ENCODE measurements at places on chromosomes 4 and X. TPM values are rescaled to one million over a fixed set of nuclear protein-coding genes. Genes with fewer than 3 reads are reported as not detected.

Gene DTHD1
- 0.42 TPM for total RNA-seq

Gene TCEANC
- 7.7 TPM for total RNA-seq

Gene FRMPD4
- 0.08 TPM for total RNA-seq

Gene MMRN1
- total RNA-seq = 13.7 TPM

DNA sequence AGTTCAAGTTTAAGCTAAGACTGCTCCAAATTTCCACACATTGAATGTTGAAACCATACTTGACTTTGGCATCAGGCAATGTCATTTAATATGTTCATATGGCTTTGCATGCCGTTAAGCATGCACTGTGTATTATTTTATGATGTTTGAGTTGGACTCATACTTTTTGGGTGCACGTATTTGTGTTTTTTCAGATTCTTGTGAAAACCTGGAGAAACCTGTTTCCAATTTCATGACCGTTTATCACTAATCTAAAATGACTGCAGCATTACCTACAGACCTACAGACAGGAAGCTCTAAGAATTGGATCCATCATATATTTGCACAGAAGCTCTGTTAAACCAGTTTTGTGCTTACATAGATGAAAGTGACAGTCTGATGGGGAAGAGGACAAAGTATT lies 1093.0 kb upstream of the INTU start:
- no peaks in the 10 kb centered on the region for H3K4me1 ChIP-seq
- no peaks in the 10 kb centered on the region for H3K27me3 ChIP-seq
- no peaks in the 10 kb centered on the region for H3K36me3 ChIP-seq
- H3K4me3 ChIP-seq = no peak overlapping the region
- no peak for DNase-seq

- H3K4me3 ChIP-seq = no peak overlapping the region
- no peaks in the 10 kb centered on the region for H3K4me1 ChIP-seq
- H3K36me3 ChIP-seq = no peaks in the 10 kb centered on the region
- no peak overlapping the region for H3K27ac ChIP-seq
- H3K27me3 ChIP-seq = no peaks in the 10 kb centered on the region
These were observed 50.5 kb downstream of the IL15 start for GRCh38 chr4:141686879-141687278.

DNA sequence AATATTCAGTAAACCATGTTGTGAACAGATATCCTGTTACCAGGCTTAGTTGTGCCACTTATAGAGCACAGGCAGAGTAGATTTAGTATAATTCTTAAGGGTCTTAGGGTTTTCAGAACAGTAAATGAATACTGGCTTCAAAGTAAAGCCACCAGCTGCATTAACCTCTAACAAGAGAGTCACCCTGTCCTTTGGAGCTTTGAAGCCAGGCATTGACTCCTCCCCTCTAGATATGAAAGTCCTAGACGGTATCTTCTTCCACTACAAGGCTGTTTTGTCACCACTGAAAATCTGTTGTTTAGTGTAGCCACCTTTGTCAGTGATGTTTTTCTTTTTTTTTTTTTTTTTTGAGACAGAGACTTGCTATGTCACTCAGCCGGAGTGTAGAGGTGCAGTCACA lies 77.7 kb downstream of the ALPK1 start:
- H3K36me3 ChIP-seq = peaks cover 6% of the 10 kb centered on the region
- no peak for DNase-seq
- no peaks in the 10 kb centered on the region for H3K4me1 ChIP-seq
- H3K27me3 ChIP-seq = no peaks in the 10 kb centered on the region
- H3K4me3 ChIP-seq = no peak overlapping the region

DNA sequence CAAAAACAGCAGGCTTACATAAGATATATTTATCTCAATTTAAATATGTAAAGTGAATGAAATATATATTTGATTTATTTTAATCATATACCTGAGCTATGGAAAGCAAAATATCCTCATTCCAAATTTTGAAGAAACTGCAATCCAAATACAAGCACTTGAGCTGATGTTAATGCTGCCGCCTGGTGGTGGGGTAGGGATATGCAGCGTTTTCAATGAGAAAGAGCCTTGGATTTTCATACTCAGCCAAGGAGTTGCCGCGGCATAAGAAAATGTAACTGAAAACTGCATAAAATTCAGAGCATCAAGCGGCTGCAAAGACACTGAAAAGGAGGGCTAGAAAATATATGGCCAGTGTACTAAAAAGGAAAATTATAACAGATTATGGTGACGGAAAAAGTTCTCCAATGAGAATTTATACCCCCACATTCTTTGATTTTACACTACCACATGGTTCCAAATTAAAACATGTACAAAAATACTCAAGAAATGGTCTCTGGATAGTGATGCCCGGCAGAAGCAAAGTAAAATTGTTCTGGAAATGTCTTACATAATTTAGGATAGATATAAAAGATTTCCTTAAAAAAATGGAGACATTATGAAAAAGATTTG lies 660.3 kb upstream of the PITX2 start:
- H3K4me1 ChIP-seq = no peaks in the 10 kb centered on the region
- no peak overlapping the region for H3K4me3 ChIP-seq
- H3K27me3 ChIP-seq = peaks cover 2% of the 10 kb centered on the region

DNA sequence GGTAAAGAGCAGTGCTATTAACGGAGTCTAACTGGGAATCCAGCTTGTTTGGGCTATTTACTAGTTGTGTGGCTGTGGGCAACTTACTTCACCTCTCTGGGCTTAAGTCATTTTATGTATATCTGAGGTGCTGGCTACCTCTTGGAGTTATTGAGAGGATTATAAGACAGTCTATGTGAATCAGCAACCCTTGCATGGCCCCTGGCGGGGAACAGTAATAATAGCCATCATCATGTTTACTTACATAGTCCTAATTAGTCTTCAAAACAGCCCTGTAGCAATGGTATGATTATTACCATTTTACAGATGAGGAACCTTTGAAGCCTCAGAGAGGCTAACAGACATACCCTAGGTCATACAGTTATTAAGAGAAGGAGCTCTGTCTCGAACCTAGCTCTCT lies 1.5 kb downstream of the HPRT1 start:
- H3K4me3 ChIP-seq = no peak overlapping the region
- H3K36me3 ChIP-seq = no peaks in the 10 kb centered on the region
- H3K4me1 ChIP-seq = peaks cover 10% of the 10 kb centered on the region
- no peak overlapping the region for H3K27ac ChIP-seq

DNA sequence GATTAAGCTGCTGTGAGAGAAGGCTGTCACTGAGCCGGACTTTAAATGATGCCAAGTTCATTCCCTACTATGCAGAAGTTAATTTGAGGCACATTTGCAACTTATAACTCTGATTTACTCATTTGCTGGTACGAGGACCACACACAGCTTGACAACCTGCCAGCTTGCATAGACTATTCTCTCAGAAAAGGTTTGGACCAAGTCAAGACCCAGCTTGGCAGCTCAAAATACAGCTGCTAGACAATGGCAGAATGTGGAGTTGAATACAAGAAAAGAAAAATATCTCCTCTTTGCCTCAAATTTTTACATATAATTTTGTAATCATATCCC lies 338.9 kb downstream of the DHX15 start:
- no peak for DNase-seq
- H3K27me3 ChIP-seq = no peaks in the 10 kb centered on the region
- no peaks in the 10 kb centered on the region for H3K4me1 ChIP-seq
- no peaks in the 10 kb centered on the region for H3K36me3 ChIP-seq
- H3K4me3 ChIP-seq = no peak overlapping the region

DNA sequence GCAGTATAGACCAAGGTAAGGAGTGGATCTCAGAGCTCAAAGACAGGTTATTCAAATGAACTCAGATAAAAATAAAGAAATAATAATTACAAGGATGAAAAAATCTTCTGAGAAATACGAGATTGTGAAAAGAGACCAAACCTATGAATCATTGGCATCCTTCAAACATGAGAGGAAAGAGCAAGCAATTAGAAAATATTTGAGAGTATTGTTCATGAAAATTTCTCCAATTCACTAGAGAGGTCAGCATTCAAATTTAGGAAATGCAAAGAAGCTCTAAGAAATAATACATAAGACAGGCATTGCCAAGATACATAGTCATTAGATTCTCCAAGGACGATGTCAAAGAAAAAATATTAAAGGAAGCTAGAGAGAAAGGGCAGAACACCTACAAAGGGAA lies 93.5 kb upstream of the GALNTL6 start:
- H3K27ac ChIP-seq = no peak overlapping the region
- H3K36me3 ChIP-seq = no peaks in the 10 kb centered on the region
- H3K4me1 ChIP-seq = no peaks in the 10 kb centered on the region
- no peaks in the 10 kb centered on the region for H3K27me3 ChIP-seq
- H3K4me3 ChIP-seq = no peak overlapping the region

DNA sequence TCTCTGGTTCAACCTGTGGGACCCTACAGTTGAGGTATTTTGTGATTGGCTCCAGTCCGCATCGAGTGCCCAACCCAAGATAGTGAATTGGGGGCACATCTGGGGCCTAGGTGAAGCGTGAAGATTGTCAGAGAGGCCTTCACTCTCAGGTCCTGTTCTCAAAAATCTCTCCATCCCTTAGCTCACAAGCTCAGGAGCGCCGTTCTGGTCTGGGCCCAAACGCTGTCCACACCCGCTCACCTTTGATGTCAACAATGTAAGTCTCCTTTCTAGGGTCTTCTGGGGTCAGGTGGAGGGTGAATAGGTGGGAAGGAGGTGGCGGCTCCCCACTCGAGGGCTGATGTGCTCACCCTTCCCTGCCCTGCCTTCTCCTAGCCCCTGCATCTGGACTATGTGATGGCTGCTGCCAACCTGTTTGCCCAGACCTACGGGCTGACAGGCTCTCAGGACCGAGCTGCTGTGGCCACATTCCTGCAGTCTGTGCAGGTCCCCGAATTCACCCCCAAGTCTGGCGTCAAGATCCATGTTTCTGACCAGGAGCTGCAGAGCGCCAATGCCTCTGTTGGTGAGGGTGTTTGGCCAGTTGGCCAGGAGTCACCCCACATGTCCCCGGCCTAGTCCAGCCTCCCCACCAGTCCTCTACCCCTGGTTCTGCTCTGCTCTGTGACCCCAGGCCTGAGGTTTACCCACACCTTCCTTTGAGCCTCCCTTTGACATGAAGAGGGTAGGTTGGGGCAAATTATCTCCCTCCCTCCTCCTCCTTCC lies 7.6 kb upstream of the CDK16 start:
- no peak overlapping the region for H3K27ac ChIP-seq
- H3K27me3 ChIP-seq = no peaks in the 10 kb centered on the region
- no peak for DNase-seq
- H3K36me3 ChIP-seq = peaks cover 93% of the 10 kb centered on the region
- H3K4me1 ChIP-seq = no peaks in the 10 kb centered on the region
- no peak overlapping the region for H3K4me3 ChIP-seq
